ENCODE measurements at places on chromosomes 3 and 15.

GRCh38 chr15:38252481-38253350 is at the start of gene SPRED1:
SPRED1 (plus strand) TSS chr15:38252836; CDS start chr15:38253186, 350 bp downstream.
- DNase-seq: no peak

GRCh38 chr3:113018536-113019181 is 27.9 kb downstream of the GTPBP8 start:
- DNase-seq: no peak

GRCh38 chr3:127677541-127678314 is 5.0 kb downstream of the ABTB1 start:
- DNase-seq: no peak

GRCh38 chr3:61134532-61134931 is 116.7 kb downstream of the FHIT start:
- no peak for DNase-seq

GRCh38 chr3:69761896-69762767 is 22.9 kb downstream of the MITF start:
- no peak for DNase-seq

- DNase-seq: no peak
Measured at GRCh38 chr3:171343693-171344092, 116.5 kb downstream of the TNIK start.

DNA sequence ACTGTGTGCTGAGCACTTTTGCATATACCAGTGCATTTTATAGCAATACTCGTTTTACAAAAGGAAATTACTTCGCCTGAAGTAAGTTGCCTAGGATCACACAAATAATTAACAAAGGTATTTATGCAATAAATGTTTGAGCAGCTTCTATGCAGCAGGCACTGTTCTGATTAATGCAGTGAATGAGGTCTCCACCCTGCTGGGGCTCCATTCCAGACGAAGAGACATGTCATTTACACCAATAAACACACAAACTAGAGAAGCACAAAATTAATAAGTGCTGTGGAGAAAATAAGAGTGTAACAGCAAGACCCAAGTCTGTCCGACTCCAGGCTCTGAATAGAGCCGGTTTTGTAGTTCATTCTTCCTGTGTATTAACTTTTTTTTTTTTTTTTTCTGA is 17.5 kb downstream of the NOX5 start:
- no peak for DNase-seq

DNA sequence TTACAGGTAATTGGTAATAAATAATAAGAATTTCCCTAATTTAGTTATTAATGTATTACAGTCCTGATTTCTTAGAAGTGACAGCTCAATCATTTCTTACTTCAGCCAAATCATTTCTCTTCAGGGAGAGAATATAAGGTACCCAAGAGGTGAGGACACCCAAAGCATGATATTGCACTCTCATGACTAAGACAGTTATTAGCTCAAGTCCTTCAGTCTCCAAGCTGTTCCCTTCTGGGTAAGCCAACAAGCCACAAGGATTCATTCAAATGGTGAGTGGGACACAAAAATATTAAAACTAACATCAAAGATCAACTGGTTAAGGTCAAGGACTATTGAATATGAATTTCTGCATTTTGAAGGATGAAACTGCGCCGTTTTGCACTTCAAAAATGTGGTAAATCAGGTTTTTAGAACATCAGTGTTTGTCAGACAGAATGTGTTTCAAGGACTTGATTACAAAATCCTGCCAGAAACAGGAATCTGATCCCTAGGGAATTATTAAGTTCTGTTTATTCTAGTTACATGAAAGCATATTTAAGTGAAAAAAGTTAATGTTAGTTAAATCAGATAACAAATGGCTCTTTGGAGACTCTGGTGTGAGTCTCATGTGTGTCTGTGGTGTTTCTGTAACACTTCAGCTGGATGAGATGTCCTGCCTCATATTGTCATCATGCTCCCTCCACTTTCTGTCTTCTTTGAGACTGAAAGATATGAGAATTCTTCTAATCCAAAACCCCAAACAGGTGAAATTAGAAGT is 101.7 kb upstream of the COL8A1 start:
- DNase-seq: no peak
